Panc1 (cell line): ENCODE measurements at places on chromosomes 5 and 9. TPM values are rescaled to one million over a fixed set of nuclear protein-coding genes. Genes with fewer than 3 reads are reported as not detected.

The UBE2QL1 gene
- total RNA-seq, result not detected

The CDC37L1 gene
- total RNA-seq, result 3.0 TPM

The SLC34A1 gene
- not detected for total RNA-seq

The IL3 gene
- total RNA-seq, result not detected

The SPDL1 gene
- total RNA-seq, result 72.6 TPM

The ANKRD31 gene
- total RNA-seq, result not detected
